ENCODE measurements at places on chromosomes 1 and 21. TPM values are rescaled to one million over a fixed set of nuclear protein-coding genes. Genes with fewer than 3 reads are reported as not detected.

GRCh38 chr1:234928642-234929041 is 200.0 kb downstream of the TOMM20 start:
- DNase-seq = no peak

DNA sequence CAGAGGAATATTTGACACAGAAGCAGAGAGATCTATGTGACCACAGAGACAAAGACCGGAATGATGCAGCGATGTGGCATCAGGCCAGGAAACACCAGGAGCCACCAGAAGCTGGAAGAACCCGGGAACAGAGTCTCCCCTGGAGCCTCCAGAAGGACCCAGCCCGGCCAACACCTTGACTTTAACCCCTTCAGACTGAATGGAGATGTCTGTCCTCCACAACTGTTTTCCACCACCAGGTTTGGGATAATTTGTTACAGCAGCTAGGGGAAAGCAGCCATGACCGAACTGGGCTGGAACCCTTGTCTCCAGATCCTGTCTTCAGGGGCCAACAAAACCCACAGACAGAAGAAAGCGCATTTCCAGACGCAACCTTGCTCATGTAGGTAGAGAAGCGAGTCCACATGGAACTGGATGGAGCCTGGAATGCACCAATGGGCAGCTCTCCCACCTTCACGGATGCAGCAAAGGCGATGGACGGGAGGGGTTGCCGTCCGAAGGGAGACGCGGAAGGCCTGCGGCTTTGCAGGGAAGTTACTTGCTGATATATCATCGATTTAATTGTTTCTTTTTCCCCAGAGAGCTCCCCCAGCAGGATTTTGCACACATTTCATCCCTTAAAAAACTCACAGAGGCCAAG is 396.6 kb downstream of the NPHP4 start:
- DNase-seq = no peak

GRCh38 chr21:42374864-42375499 is 8.6 kb upstream of the TFF1 start:
- DNase-seq = no peak

GRCh38 chr1:94434365-94435045 is 16.3 kb downstream of the ABCD3 start:
- DNase-seq = no peak

DNA sequence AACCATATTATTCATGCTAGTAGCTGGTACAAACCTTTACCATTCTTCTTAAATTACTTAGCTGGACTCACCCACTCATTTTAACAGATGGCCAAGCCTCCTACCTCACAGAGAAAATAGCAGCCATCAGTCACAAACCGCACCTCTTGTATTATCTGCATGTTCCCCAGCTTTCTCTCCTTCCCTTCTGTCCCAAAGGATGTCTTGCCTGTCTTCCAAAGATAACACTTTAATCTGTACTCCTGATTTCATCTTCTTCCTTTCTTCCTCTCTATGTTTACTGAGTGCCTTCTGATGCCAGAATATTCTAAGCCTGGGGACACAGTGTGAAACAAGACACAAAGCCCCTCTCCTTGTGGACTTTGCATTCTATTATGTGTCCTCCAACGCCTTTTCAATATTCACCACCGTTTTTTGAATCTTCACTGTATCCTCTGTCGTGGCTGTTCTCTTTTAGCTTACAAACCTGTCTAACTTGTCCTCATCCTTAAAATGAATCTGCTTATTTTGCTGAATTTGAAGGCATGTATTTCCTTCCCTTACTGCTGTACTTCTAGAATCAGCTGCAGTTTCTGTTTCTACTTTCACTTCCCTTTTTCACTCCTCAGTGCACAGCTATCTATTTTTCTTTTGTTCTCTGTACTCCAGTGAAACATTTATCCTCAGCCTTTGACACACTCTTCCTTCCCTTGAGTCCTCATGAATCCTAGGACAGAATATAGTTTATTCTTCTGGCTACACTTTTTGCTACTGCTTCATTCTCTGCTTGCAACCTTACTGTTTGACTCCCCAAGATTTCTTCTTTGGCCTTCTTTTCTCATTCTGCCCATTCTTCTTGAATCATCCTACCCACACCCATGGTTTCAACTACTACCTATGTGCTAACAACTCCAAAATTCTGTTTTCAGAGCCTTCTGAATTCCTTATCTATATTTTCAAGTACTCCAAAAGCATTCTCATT is 216.9 kb upstream of the SAMSN1 start:
- DNase-seq = peak; percentile 84

- DNase-seq = no peak
Observed at GRCh38 chr1:93675931-93676330, 5.7 kb downstream of the BCAR3 start.

- DNase-seq = no peak
Observed at GRCh38 chr1:60281360-60281932, 207.9 kb upstream of the C1orf87 start.

- no peak for DNase-seq
Observed at GRCh38 chr1:81499487-81499886, 301.2 kb upstream of the ADGRL2 start.

DNA sequence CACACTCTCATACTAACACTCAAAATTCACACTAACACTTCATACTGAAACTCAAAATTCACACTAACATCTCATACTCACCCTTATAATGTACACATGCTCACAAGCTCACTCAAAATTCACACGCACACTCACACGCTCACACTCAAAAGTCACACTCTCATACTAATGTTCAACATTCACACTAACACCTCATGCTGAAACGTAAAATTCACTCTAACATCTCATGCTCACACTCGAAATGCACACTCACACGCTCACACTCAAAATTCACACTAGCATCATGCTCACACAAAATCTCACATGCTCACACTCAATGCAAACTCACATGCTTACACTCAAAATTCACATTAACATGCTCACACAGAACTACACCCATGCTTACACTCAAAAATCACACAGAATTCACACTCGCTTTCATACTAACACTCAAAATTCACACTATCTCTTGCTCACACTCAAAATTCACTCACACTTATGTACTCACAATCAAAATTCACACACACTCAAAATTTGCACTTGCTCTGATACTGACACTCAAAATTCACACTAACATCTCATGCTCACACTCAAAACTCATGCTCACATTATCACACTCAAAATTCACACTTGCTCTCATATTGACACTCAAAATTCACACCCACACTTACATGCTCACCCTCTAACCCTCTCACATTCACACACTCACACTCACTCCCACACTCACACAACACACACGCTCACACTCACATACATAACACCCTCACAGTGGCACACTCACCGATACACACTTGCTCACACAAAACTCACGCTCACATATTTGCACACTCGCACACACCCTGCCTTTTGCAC is 264.4 kb upstream of the VAMP3 start:
- DNase-seq = no peak

DNA sequence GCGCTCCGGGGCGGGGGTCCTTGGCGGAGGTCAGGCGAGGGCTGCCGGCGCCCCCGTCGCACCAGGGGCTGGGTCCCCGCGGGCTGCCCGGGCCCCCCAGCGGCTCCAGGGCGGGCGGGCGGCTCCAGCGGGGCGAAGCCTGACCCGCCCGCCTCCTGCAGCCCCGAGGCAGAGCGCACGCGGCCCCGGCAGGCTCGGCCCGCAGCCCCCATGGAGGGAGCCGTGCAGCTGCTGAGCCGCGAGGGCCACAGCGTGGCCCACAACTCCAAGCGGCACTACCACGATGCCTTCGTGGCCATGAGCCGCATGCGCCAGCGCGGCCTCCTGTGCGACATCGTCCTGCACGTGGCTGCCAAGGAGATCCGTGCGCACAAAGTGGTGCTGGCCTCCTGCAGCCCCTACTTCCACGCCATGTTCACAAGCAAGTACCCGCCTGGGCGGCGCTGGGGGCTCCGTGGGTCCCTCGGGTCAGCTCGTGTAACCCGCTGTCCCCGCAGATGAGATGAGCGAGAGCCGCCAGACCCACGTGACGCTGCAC is 817 bp downstream of the KLHL17 start:
- no peak for DNase-seq

DNA sequence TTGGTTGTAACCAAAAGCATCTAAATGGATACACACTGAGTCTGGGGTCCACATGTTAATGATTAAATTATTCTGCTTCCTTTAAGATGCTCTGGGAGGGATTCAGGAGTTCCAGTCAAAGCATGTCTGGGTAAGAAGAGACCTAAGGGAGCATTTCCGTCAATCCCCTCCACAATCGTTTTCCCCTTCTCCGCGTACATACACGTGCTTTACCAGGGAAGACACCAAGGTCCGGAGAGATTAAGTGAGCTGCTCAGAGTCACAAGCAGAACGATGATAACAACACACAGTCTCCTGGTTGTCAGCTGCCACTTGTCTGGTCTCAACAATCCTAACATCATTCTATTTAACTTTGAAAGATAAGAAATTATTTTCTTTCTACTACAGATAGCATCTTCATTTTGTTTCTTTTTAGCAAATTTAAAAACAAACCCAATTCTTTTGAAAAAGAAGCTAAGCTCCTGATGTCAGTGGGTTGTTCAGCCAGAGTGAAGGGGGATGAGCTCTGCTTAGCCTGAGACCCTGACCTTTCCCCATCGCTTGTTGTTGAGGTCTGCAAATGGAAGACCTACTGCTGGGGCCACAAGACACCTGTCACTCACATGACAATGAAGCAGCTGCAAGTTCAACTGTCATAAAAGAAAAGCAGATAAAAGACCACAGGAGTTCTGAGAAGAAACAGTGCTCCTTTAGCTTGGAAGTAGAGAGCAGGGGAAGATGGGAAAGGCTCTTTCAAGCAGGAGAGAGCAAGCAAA is 4.5 kb downstream of the PAFAH2 start:
- no peak for DNase-seq

DNA sequence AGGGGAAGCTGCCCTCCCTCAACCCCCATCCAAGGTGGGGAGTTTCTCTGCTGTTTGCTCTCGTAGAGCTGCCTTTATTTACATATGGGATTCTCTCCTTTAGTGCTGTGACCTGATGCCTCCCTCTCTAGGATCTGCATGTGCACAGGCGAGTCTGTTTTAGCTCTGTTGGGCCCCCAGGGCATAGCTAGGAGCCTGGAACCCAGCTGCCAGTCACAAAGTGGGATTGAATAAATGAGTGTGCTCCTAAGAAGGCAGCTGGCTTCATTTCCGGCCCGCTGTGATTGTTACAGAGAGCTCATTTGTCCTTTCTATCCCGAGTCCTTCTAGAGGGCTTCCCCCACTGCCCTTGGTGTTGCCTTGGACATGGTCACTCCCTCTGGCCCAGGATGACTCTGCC is 176.6 kb downstream of the GRIK3 start:
- DNase-seq = no peak

DNA sequence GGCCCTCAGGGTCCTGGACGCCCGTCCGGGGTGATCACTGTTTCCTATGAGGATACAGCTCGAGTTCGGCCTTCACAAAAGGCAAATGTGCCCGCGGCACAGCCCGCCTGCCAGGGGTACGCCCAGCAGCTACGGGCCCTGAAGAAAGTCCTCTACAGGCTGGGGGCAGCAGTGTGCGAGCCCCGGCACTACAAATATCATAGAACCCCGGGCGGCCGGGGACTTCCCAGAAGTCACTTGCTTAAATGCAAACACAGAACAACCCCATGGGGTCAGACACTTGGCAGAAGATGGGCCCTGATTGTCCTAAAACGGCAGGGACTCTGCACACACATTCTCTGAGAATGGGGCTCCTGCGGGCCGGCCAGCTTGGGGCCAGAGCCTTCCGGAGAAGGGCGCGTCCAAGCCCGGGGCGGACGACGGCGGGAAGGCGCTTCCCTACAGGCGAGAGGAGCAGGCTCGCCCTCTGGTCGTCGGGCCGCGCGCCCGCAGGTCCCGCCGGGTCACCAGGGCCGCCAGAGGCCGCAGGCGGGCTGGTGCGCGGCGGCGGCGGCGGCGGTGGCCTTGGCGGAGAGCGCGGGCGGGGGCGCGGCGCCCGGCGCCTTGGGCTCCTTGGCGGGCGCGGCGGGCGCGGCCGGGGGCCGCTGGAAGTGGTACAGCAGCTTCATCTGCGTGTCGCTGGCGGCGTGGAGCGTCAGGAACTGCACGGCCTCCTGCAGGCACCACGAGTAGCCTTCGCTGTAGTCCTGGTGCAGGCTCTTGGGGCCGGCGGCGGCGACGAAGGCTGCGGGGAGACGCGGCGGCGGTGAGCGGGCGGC is 888 bp downstream of the HES5 start:
- DNase-seq = peak; percentile 52

GRCh38 chr1:183905508-183906113 is 100.7 kb downstream of the RGL1 start:
- no peak for DNase-seq

GRCh38 chr1:231750818-231751362 is 124.3 kb downstream of the DISC1 start:
- DNase-seq = peak; percentile 60

- DNase-seq = peak; percentile 30
Observed at GRCh38 chr1:198841477-198841876, 202.6 kb downstream of the PTPRC start.

DNA sequence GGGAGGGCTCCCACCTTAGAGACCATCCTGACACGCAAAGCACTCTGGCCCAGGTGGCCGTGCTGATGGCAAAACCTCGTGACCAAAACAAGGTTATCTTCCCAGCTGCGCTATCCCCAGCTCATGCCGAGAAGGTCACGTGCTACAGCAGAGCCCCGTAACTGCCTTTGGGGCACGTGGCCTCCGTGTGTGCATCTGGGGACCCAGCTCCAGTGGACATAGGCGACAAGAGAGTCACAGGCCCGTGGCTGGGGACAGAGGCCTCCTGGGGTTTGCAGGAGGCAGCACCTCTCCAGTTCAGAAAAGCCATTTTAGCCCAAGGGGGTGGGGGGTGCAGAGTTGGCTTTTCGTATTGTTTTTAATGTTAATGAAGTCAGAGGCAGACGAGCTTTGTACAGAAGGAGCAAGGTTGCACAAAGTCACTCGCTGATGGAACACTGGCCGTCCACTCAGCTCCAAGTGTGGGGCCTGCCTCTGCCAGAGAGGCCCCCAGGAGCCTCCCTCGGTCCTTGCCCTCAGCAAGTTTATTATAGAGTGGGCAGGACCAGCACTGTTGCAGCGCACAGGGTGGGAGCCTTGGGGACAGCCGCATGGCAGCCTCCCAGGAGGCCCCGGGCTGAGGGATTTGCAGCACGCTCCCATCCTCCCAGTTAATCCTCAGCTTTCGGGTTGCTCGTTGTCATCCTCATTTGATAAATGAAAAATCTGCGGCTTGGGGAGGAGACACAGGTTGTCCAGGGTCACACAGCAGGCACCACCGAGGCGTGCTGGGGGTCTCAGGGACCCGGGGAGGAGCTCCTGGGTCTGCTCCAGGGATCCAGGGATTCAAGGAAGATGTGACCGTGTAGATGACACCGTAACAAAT is 8.0 kb upstream of the PDE9A start:
- no peak for DNase-seq

PCNX2 gene
- polyA plus RNA-seq = 0.62 TPM

CASZ1 gene
- polyA plus RNA-seq = 0.50 TPM

CHI3L2 gene
- 9.9 TPM for polyA plus RNA-seq

Data from CD14-positive monocyte (primary cell).